Central memory CD8-positive, alpha-beta T cell (primary cell): ENCODE measurements at places on chromosomes 6 and 20.

DNA sequence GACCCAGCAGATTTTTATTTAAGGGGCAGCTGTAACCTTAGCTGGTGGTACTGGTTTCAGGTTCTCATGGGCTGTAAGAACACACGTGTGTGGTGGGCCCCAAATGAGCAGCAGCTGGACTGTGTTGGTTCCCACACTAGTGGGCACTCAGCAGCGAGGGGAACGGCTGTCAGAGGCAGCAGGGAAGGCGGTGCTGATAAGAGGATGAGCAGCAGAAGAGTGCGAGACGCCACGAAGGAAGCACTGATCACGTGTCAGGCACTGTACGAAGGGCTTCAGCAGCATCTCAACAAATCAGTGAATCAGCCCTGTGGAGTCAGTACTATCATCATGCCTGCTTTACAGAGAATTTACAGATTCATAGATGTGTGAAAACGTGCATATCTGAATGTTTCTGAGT, 41.0 kb upstream of the EMILIN3 start:
- no peak overlapping the region for H3K4me3 ChIP-seq
- no peak for DNase-seq
- H3K27me3 ChIP-seq = no peaks in the 10 kb centered on the region

DNA sequence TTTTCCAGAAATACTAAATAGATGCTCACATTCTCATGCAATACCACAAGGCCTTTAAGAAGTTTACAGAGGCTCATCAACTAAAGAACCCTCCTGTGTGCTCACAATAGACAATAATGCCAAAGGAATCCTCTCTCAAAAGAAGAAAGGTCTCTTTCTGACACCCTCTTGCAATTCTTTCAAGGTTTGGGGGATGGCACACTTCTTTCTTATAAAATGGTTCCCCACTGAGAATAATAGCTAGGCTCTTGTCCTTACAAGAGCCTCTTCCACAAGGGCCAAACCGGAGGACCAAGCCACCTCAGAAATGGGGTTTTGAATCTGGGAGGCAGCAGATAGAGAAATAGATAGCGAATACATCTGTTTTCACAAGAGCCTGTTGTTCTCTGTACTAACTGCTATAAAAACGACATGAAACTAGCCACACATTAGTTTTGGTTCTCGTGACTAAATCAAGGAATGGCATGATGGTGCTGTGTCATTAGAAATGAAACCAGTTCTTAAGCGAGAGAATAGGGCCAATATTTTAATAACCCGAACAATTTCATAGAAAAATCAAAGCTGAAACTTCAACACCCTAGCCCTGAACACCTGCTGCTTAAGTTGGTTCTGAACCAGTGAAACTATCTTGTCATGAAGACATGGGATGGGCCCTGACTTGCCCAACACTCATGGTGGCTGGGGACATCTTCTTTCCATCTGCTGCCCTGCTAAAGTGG, 81.1 kb downstream of the PRDM1 start:
- no peaks in the 10 kb centered on the region for H3K27me3 ChIP-seq
- no peak for DNase-seq
- H3K36me3 ChIP-seq = peaks cover 10% of the 10 kb centered on the region
- peak overlapping the region; percentile 25 for H3K27ac ChIP-seq

GRCh38 chr6:56977192-56977591, 22.3 kb downstream of the BEND6 start:
- peaks cover 1% of the 10 kb centered on the region for H3K36me3 ChIP-seq
- no peaks in the 10 kb centered on the region for H3K4me1 ChIP-seq
- no peak for DNase-seq
- no peak overlapping the region for H3K4me3 ChIP-seq

- H3K36me3 ChIP-seq = no peaks in the 10 kb centered on the region
- no peak overlapping the region for H3K4me3 ChIP-seq
- no peaks in the 10 kb centered on the region for H3K4me1 ChIP-seq
- H3K27me3 ChIP-seq = no peaks in the 10 kb centered on the region
- H3K27ac ChIP-seq = no peak overlapping the region
These were observed 224.8 kb upstream of the MAP3K7 start for GRCh38 chr6:90811596-90812226.

- H3K27me3 ChIP-seq = peaks cover 52% of the 10 kb centered on the region
- peaks cover 12% of the 10 kb centered on the region for H3K36me3 ChIP-seq
- no peak overlapping the region for H3K4me3 ChIP-seq
- no peak overlapping the region for H3K27ac ChIP-seq
- DNase-seq = no peak
These were observed 20.3 kb downstream of the MUCL3 start for GRCh38 chr6:30960907-30961673.

GRCh38 chr6:25476126-25476525, 175.9 kb upstream of the SCGN start:
- no peak overlapping the region for H3K27ac ChIP-seq
- no peak overlapping the region for H3K4me3 ChIP-seq
- no peak for DNase-seq
- no peaks in the 10 kb centered on the region for H3K27me3 ChIP-seq
- H3K4me1 ChIP-seq = no peaks in the 10 kb centered on the region

DNA sequence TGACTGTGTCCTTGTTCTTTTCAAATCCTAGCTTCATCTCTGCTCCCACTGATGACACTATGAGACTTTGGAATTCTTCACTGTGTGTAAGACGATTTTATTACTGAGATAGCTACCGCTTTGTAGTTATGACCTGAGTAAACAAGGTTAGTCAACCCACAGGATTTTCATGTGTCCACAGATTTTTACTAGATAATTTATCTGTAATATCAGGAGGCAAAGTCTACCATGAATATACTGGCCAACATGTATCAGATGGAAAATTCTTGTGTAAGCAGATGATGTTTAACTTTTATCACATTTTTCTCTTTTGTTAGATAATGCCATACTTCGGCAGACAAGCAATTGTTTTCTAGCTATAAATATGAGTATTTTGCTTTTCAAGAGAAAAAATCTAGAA, 119.8 kb downstream of the SGK1 start:
- H3K27me3 ChIP-seq = no peaks in the 10 kb centered on the region
- no peak for DNase-seq
- no peak overlapping the region for H3K27ac ChIP-seq
- H3K4me3 ChIP-seq = no peak overlapping the region

GRCh38 chr20:32495217-32495565, 89.9 kb downstream of the NOL4L start:
- no peak for DNase-seq
- no peak overlapping the region for H3K27ac ChIP-seq
- peaks cover 45% of the 10 kb centered on the region for H3K4me1 ChIP-seq
- peaks cover 10% of the 10 kb centered on the region for H3K36me3 ChIP-seq
- no peaks in the 10 kb centered on the region for H3K27me3 ChIP-seq
- no peak overlapping the region for H3K4me3 ChIP-seq

GRCh38 chr6:159616456-159616855, 76.6 kb downstream of the SOD2 start:
- DNase-seq = no peak
- H3K4me1 ChIP-seq = no peaks in the 10 kb centered on the region
- no peak overlapping the region for H3K27ac ChIP-seq

DNA sequence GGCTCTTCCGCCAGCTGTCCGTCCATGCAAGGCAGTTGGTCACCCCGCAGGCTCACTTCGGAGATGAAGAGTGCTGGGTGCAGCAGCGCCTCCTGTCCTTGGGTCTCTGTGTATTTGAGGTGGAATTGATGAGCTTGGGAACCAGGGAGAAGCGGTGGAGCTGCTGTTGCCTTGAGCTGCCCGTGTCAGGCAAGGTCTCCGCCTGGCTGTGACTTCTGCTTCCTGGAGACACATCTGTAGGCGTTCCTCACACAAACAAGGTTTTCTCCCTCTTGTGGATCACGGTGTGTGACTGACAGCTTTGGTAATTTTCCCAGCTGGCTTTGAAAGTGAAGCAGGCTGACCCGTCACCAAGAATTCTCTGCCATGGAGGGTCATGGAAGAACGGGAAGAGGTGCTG, 2.5 kb upstream of the SLC17A9 start:
- no peak for DNase-seq
- H3K4me1 ChIP-seq = peaks cover 34% of the 10 kb centered on the region
- H3K27me3 ChIP-seq = no peaks in the 10 kb centered on the region
- H3K36me3 ChIP-seq = peaks cover 23% of the 10 kb centered on the region
- no peak overlapping the region for H3K4me3 ChIP-seq

DNA sequence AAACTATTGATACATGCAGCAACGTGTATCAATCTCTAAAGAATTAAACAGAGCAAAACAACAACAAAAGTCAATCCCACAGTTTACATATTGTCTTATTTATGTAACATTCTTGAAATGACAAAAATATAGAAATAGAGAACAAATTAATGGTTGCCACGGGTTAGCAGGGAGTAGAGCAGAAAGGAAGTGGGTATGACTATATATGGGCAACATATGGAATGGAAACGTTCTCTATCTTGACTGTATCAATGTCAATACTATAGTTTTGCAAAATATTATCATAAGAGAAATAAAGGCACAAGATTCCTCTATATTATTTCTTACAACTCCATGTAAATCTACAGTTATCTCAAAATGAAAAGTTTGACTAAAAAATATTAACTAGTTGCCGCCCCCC, 12.8 kb downstream of the AK9 start:
- H3K27ac ChIP-seq = no peak overlapping the region
- DNase-seq = no peak
- H3K36me3 ChIP-seq = no peaks in the 10 kb centered on the region
- H3K4me3 ChIP-seq = no peak overlapping the region

- no peaks in the 10 kb centered on the region for H3K4me1 ChIP-seq
- no peak for DNase-seq
- no peak overlapping the region for H3K4me3 ChIP-seq
These were observed 162.0 kb upstream of the SOX4 start for GRCh38 chr6:21431526-21431925.

- H3K4me1 ChIP-seq = no peaks in the 10 kb centered on the region
- H3K27ac ChIP-seq = no peak overlapping the region
- peaks cover 1% of the 10 kb centered on the region for H3K36me3 ChIP-seq
- DNase-seq = no peak
- no peak overlapping the region for H3K4me3 ChIP-seq
- no peaks in the 10 kb centered on the region for H3K27me3 ChIP-seq
These were observed 627.8 kb downstream of the DOK5 start for GRCh38 chr20:55103188-55103587.

DNA sequence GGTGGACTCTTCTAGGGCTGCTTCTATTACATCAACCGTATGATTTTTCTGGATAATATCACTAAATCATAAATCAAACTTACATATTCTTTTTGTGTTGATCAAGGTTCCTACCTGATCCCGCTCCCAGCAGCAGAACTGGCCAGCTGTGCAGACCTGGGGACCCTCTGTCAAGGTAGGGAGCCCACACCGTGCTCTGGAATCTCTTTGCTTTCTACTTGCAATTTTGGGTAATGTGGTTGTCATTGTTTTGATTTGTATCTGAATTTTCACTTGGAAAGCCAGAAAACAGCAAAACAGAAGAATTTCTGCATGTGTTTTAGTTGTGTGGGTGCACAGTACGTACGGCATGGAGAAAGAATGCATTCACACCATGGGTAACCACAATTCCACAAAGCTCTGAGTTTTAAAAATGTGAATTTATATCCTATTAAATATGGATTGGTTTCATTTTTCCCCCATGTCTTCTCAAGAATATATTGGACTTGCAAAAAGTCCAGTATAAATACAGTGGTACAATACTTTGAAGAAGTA, 80.1 kb downstream of the ADGRG6 start:
- H3K36me3 ChIP-seq = no peaks in the 10 kb centered on the region
- H3K27ac ChIP-seq = no peak overlapping the region
- DNase-seq = no peak
- H3K27me3 ChIP-seq = peaks cover 38% of the 10 kb centered on the region

DNA sequence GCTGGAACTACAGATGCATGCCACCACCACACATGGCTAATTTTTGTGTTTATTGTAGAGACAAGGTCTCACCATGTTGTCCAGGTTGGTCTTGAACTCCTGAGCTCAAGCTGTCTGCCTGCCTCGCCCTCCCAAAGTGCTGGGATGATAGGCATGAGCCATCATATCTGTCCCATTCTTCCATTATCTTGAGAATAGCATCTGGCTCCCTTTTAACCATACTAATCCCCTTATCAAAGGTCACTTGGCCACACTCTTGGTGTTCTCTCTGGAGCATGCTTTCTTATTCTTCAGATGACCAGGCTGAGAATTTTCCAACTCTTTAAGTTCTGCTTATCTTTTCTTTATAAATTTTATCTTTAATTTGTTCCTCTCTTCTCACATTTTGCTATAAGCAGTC, 15.9 kb upstream of the TRERF1 start:
- no peaks in the 10 kb centered on the region for H3K36me3 ChIP-seq
- H3K4me3 ChIP-seq = no peak overlapping the region
- H3K27me3 ChIP-seq = no peaks in the 10 kb centered on the region
- no peaks in the 10 kb centered on the region for H3K4me1 ChIP-seq
- H3K27ac ChIP-seq = peak overlapping the region; percentile 2
- no peak for DNase-seq

- no peak for DNase-seq
- H3K27ac ChIP-seq = no peak overlapping the region
- no peaks in the 10 kb centered on the region for H3K36me3 ChIP-seq
- no peak overlapping the region for H3K4me3 ChIP-seq
These were observed 448.1 kb downstream of the KIF16B start for GRCh38 chr20:16124911-16125776.

DNA sequence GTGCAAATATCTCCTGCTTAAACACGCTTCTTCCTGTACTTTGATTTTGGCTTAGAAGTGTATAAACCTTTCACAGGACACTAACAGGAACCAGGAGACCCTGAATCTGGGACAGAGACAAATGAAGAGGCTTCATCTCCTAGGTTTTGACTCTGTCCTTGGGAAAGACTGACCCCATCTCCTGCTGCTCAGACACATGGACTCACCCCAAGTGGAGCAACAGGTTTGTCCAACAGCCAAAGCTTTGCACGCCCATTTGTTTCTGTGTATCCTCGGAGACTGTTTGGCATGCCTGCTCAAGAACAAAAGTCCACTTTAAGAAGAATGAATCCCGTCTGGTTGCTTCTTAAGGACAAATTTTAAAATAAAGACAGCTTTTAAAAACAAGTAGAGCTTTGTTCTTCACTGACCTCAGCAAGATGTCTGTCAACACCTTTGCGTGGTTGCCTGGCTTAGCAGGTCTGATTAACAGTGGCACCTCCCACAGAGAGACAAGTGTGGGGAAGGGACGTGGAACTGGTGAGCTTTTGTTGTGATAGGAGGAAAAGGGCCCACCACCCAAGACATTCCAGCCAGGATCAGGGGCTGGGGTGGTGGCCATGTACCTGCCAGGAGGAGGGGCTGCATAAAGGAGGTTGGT, 202.6 kb downstream of the SOD2 start:
- H3K4me3 ChIP-seq = no peak overlapping the region
- no peak overlapping the region for H3K27ac ChIP-seq
- no peak for DNase-seq
- H3K36me3 ChIP-seq = no peaks in the 10 kb centered on the region
- no peaks in the 10 kb centered on the region for H3K4me1 ChIP-seq
- H3K27me3 ChIP-seq = peaks cover 36% of the 10 kb centered on the region

GRCh38 chr6:150314230-150315188, 54.3 kb upstream of the IYD start:
- peaks cover 46% of the 10 kb centered on the region for H3K4me1 ChIP-seq
- peaks cover 3% of the 10 kb centered on the region for H3K36me3 ChIP-seq
- H3K27ac ChIP-seq = no peak overlapping the region

DNA sequence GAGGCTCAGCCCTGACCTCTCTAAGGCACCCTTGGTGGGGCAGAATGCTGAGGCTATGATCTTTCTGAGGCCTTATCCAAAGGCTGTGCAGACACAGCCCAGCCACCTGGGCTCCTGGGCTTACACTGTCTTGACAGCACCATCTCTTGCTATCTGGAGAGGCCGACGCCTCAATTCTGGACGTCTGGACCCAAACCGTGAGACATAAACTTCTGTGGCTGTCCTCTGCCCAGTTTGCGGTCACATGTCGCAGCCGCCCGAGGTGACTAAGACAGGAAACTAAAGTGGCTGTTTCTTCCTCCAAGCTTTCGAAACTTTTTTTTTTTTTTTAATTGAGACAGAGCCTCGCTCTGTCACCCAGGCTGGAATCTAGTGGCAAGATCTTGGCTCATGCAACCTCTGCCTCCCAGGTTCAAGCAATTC, 49.3 kb downstream of the PRR18 start:
- H3K27me3 ChIP-seq = no peaks in the 10 kb centered on the region
- H3K4me1 ChIP-seq = peaks cover 50% of the 10 kb centered on the region
- peak overlapping the region; percentile 95 for H3K27ac ChIP-seq
- peaks cover 9% of the 10 kb centered on the region for H3K36me3 ChIP-seq
